ENCODE measurements at places on chromosomes 4 and X.

- no peak for DNase-seq
These were observed 3.1 kb downstream of the ZGRF1 start for GRCh38 chr4:112633477-112634235.

- no peak for DNase-seq
These were observed 2094.5 kb upstream of the TENM3 start for GRCh38 chr4:180148737-180149136.

- DNase-seq = no peak
These were observed 2.3 kb downstream of the ATP2B3 start for GRCh38 chrX:153519569-153520286.

- no peak for DNase-seq
These were observed 272.1 kb upstream of the AGTR2 start for GRCh38 chrX:115898382-115899001.

DNA sequence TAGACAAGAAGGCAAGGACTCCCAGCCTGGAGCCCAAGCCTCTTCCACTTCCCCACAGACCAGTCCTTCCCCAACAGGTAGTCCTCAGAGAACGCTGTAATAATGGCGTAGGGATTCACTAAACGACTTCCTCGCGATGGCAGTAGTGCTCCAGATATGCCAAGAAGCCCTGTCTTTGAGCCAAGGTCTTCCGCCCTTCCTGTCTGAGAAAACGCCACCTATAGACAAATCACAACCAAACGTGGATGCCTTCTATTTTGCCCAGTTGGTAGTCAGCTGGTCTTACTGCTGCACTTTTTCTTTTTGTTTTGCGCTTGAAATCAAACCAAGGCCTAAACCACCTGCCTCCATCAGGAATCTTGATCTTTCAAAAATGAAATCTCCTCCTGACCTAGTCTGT lies 203.3 kb downstream of the OR13H1 start:
- no peak for DNase-seq

DNA sequence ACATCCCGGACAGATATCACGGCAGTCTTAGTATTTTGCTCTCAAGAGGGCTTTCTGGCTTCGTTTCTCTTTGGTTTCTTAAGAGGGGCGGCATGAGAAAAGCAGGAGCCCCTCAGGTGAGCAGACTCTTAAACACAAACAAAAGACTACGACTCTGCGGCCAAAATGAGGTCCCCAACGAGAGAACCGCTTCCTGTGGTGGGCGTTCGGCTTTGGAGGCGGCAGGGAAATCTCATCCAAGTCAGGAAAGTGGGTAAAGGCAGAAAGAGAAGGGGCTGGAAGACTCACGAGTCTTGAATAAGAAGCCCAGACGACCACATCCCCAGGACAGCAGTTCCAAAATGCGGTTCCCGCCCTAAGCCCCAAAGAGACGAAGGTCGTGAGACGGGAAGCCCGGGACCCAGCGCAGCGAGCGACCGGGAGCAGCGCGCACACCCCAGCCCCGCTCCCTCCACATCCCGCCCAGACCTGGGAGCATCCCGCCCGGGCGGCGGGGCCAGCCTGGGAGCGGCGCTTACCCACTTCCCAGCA lies 409 bp downstream of the UGDH start:
- DNase-seq = no peak

DNA sequence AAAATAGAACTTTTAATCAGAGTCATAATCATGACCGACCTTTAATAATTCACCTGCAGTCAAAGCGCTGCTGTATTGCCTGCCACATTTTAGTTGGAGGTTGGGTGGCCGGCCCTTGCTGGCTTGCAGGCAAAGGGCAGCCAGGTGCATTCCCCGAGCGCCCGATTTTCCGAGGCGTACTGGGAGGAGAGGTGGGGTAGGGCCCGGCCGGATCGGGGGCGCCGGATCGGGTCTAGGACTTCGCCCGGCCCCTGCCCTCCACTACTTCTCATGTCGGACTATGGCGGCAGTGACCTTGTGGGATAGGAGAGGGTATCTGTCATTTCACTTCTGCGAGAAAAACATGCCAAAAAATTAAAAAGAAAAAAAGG lies 2.5 kb upstream of the RS1 start:
- peak; percentile 0 for DNase-seq

DNA sequence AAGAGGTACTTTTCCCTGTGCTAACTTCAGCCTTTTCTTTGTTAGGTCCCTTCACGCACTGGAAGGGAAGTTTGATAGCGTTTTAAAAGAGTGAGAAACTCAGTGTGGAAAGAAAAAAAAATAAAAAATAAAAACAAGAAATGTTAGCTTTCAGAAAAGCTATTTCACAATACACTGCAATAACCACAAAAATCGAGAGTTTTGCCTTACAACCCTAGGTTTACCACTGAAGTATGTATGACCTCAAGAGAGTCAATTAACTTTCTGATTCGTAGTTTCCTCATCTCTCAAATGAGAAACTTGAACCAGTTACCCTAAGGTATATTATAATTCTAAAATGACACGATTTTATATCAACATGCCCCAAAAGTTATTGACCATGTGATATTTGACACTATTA lies 93.9 kb upstream of the JADE1 start:
- DNase-seq = no peak

- no peak for DNase-seq
These were observed 1.5 kb downstream of the RADX start for GRCh38 chrX:106613277-106613676.

DNA sequence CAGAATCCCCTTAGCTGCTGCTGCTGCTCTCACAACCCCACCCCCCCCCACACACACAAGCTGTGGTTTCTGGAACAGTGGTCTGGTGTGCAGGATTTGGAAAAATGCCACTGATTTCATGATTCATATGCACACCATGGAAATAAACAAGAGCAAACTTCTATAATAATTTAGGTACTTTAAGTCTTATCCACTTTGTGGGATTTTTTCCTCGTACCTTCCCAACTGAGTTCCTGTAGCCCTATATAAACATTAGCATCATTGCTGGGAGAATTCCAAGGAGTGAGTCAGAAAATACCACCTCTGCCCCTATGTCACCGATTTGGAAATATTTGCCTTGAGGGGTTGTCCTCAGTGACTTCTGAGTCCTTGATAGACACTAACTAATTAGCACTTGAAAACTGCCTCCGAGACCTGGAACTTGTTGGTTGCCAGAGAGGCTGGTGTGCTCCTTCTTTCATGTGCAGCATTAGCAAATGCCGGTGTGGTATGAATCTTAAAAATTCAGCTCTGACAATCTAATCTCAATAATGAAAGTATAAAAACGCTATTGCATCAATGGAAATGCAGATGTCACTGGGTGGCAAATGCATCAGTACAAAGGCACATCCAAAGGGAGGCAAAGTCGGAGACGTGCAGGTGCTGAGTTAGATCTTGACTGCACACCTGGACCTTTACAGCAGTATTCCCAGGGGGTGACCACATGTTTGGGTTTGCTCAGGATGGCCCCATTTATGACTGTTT lies 61.8 kb downstream of the CPE start:
- no peak for DNase-seq

DNA sequence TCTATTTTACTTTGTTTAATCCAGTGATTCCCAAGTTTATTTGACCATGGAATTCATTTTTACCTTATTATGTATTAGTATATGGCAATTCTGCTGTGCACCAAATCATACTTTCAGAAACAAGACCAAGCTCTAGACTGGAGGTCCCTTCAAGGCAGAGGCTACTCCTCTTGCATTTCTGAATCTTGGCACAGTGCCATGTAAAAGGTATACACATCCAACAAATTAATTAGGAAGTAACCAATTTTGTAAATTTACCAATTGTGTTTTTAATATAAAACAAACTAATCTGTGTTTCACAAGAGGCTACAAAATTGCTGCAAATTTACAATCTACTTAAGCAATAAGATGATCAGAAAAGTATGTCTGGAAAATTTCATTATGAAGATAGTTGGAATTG lies 712.2 kb upstream of the HS3ST1 start:
- DNase-seq = no peak

GRCh38 chr4:100208964-100209363 lies 18.7 kb upstream of the DDIT4L start:
- peak; percentile 29 for DNase-seq

- peak; percentile 37 for DNase-seq
These were observed at the start of gene GPR78 for GRCh38 chr4:8580321-8581093. Gene GPR78 (plus strand): TSS chr4:8580392. CDS start chr4:8580983, 591 bp downstream.

DNA sequence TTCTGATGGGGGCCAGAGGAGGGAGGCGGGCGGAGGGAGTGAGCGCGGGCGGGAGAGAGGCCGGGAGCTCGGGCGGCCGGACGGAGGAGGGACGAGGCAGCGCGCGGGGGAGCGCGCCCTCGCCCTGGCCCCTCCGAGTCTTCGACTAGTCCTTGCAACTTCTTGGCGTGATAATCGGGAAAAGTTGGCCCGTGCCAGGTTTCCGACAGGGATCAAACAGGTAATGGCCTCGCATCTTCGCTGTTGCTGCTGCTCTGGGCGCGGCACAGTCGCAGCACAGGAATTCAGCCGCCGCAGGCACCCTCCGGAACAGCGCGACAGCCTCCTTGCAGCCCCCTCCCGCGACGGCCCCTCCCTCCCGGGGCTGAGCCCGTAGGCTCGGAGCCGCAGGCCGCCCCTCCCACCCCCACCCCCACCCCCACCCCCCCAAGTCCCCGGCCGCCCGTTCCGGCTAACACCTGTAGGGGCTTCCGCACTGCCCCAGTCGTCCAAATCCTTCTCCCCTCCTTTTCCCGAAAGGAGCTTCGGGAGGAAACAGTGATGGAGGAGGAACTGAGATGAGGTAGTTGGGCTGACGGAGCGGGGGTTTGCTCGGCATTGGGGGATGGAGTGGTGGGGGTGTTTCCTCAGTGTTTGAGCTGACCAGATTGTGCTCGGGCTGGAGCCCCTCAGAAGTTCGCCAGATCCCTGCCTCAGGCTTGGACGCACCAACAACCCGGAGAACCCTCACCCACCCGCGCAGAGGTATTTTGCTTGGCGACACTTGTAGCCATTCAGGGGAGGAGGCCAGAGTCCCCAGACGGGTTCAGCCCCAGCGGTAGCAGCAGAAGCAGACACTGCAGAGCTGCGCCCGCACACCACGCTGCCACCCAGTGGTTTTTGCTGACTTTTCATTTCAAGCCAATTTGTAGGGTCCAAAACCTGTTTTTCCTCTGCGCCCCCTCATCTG lies at the start of gene FGF13:
FGF13 (minus strand) TSS at position 319 of the 949 bp plus-strand sequence. CDS start 714 bp downstream, outside the sequence.
- DNase-seq = no peak

- no peak for DNase-seq
These were observed 5.0 kb upstream of the AFAP1 start for GRCh38 chr4:7944599-7945220.

DNA sequence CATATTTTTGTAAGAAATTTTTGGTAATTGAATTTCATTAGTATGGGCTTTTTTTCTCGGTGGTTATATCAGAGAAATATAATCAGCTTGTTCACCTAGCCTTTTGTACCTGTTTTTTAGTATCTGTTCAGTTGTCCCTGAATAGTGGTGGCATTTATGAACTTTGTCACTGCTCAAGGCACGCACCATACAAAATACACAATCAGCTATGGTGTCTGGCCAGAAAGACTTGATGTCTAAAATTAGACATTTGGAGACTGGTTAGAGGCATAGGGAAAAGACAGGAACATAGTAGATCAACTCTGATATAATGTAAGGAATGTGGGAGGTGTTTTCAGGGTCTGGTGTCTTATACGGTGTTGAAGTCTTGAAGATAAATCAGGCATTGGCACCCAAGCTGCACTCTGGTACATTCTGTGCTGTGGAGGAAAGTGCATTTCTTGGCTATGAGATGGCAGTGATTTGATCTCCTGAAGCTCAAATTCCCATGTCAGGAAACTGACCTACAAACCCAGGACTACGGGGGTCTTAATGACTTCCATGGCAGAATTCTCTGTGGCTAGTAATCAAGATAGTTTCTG lies 3.6 kb downstream of the ART3 start:
- DNase-seq = no peak

GRCh38 chr4:121692261-121692660 lies 4.5 kb downstream of the ANXA5 start:
- no peak for DNase-seq

DNA sequence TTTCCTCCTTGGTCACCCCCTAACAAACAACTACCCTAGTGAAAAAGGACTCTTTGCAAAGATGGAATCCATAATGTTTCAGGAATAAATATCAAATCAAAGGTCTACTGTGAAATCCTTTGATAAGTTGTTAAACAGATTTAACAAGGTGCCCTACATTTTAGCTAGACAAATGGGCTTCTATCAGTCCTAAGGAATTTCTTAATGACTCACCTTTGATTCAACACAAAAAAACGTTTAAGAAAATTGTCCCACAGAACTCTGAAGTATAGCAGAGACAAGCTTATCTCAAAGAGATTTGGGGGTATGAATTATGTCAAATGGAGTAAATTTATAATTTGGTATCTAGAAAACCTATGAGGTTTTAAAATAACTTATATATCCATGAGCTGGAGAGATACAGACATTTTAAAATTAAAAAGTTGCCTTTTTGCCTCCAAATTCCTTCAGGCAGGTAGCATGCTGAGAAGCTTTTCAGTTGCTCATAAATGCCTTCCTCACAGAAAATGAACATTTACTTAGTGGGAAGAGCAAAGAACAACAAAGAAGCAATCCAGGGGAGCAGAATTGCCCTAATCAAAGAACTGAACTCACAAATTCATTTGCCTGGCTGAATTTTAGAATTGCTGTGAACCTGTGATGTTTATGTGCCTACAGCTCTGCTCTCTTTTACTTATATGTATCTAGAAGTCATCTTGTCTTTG lies 649.3 kb downstream of the STPG2 start:
- DNase-seq = no peak

GRCh38 chrX:14357314-14357713 lies 172.0 kb upstream of the GLRA2 start:
- no peak for DNase-seq

- DNase-seq = no peak
These were observed 1.4 kb upstream of the PACRGL start for GRCh38 chr4:20698820-20699219.

DNA sequence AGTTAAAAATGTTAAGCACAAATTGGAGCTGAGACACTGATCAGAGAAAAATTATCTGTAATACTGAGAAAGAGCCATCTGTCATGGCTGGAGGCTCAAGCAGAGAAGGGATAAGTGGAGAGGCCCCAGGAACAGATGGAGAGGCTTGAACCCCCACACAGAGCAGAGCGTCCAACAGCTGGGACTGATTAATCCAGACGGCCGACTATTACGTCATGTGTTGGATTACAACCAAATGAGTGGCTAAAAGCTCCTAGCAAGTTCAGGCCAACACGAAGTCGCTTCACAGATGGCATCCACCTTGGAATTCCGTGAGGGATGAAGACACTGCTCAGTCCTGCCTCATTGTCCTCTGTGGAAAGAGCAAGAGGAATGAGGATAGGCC lies 57.7 kb upstream of the ATXN3L start:
- DNase-seq = no peak

- no peak for DNase-seq
These were observed 171.9 kb upstream of the GALNT7 start for GRCh38 chr4:172996571-172997216.

DNA sequence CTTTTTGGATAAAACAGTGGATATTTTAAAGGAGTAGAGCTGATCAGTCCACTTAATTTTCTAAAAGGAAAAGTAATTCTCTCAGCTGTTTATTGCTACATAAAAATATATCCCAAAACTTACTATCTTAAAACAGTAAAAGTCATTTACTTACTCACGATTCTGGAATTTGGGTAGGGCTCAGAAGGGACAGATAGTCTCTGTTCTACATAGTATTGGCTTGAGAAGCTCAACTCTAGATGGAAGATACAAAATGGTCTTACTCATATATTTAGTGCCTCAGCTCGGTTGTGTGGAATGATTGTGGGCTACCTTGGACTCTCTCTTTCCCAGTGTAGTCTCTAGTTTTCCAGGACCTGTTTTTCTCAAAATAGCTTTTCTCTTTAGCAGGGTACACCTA lies 691.5 kb upstream of the POU3F4 start:
- DNase-seq = no peak

GRCh38 chr4:94814237-94814636 lies 56.5 kb downstream of the BMPR1B start:
- DNase-seq = no peak

- no peak for DNase-seq
These were observed 882.7 kb downstream of the CENPC start for GRCh38 chr4:66662620-66663019.
